NCI-H748 treated with DMSO at 0.1 percent for 48 hours (cell line): ENCODE measurements at places on chromosomes 7 and 10.

DNA sequence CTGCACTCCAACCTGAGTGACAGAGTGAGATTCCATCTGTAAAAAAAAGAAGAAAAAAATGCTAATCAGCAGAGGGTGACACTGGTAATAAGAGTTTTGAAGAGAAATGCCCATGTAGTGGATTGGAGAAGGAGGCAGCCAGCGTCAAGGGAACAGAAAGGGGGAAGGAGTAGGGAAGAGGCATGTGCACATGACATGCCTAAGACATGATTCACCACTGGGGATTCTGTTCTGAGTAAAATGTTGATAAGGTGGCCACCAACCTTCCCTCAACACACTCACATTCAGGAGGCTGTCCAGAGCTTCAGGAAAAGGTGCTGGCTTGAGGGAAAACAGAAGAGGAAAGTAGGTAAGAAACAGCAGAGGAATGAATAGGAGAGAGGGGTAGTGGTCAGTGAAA is 39.9 kb downstream of the AKR1D1 start:
- DNase-seq, result no peak

DNA sequence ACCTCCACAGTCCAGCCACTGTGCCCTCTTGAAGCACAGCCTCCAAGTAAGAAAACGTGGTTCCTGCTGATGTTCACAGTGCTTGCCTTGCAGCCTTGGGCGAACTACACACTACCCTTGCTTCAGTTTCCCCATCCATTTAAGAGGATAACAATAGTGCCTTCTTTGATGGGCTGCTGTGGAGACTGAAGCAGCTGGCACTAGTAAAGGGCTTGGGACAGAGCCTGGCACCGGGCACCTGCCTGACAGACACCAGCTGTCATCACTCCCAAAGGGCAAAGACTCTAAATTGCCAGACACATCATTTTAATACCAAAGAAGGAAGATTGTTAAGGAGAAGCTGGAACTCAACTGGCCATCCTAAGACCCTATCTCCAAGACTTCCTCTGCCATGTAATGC is 3.1 kb upstream of the C10orf90 start:
- no peak for DNase-seq

DNA sequence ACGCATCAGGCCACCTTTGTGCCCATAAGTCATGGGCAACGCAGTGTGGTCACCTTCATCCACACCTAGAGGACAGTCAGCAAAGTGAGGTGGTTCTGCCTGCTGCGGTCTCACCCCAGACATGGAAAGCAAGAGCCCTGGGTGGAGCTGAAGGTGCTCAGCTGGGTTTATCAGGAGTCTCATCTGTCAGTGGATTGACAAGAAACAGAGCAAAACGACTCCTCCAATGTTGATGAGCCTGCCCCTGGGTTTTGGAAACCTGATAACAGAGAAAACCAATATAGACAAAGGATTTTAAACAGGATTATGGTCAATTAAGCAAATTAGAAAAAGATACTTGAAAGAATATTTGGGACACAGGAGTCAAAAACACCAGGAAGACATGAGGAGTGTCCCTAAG is 229.3 kb upstream of the PRSS58 start:
- DNase-seq, result no peak

GRCh38 chr10:15374156-15374555 is 3.1 kb upstream of the FAM171A1 start:
- DNase-seq, result no peak
